ENCODE measurements at places on chromosomes 1 and 21.

DNA sequence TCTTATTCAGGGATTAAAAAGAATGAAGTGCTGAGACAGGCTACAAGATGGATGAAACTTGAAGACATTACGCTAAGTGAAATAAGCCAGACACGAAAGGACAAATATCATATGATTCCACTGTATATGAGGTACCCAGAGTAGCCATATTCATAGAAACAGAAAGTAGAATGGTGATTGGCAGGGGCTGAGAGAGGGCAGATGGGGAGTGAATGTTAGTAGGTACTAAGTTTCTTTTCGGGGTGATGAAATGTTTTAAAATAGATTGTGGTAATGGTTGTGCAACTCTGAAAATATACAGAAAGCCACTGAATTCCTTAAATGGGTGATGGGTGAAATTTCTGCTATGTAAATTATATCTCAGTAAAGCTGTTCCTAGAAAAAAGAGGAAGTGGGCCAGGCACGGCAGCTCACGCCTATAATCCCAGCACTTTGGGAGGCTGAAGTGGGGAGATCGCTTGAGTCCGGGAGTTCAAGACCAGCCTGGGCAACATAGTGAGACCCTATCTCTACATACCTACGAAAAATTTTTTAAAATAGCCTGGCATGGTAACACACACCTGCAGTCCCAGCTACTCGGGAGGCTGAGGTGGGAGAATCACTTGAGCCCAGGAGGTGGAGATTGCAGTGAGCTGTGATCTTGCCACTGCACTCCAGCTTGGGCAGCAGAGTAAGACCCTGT lies 15.9 kb downstream of the SLC27A3 start:
- peak; percentile 58 for DNase-seq

GRCh38 chr1:184745929-184746638 lies 8.6 kb downstream of the EDEM3 start:
- DNase-seq: no peak

DNA sequence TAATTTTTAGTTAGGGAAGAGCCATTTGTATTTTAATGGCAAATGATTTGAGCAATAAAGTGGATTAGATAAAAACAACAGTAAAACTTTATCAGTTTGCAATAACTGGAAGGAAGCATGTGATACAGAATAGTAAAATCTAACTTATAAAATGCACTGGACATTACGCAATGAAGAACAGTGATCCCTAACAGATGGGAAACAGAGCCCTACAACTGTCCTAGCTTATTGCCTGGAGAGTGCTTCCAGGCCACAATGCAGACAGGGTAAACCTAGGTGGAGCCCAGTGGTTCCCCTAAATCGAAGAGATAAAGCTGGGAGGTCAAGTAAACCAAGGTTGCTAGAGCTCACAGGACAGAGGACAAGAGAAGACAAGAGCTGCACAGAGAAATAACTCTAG lies 7.0 kb downstream of the OMA1 start:
- DNase-seq: no peak

GRCh38 chr1:184986250-184986649 lies 11.9 kb upstream of the NIBAN1 start:
- DNase-seq: no peak

GRCh38 chr1:84122780-84123382 lies 21.2 kb upstream of the PRKACB start:
- no peak for DNase-seq

GRCh38 chr1:2128189-2128901 lies 66.2 kb downstream of the FAAP20 start:
- no peak for DNase-seq

DNA sequence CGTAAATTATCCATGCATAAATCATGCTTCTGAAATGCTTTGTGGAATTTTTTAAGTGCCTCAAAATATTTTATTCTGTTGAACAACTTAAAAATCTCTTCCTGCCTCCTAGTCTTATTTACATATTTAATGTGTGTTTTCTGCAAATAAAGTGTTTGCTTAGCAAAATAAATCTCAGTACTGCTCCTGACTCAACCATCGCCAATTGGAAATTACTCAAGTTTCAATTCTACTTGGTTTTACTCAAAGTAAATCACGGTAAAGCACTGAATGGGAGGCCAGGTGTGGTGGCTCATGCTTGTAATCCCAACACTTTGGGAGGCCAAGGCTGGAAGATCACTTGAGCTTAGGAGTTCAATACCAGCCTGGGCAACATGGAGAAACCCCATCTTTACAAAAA lies 152.2 kb upstream of the NR5A2 start:
- DNase-seq: no peak
